ENCODE measurements at places on chromosomes 5 and 9.

DNA sequence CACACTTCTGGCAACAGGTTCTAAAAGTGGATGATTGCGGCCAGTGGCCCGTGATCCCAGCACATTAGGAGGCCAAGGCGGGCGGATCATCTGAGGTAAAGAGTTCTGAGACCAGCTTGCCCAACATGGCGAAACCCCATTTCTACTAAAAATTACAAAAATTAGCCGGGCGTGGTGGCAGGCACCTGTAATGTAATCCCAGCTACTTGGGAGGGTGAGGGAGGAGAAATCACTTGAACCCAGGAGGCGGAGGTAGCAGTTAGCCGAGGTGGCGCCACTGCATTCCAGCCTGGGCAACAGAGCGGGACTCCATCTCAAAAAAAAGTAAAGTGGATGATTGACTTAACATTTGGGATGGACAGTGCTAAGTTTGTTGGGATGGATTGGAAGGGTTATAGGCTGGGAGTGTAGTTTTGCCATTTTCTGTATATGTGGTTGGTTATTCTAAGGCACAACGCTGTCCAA lies 3.4 kb downstream of the MATR3 start:
- no peak for DNase-seq

DNA sequence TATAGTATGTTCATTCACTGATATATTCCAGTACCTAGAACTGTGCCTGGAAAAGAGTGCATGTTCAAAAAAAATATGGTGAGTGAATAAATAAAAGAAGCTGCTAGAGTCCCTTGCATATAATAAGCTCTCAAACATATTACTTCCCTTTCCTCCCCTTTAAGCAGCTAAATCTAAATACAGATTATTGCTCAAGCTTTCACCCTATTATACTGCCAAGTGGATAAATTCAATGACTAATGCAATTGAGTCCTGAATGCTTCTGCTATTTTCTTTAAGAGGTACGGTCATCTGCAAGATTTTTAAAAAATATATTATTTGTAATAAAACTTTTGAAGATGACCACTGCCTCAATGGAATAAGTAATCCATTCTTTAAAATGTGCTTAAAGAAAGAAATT lies 248.4 kb downstream of the PLK2 start:
- DNase-seq = no peak

DNA sequence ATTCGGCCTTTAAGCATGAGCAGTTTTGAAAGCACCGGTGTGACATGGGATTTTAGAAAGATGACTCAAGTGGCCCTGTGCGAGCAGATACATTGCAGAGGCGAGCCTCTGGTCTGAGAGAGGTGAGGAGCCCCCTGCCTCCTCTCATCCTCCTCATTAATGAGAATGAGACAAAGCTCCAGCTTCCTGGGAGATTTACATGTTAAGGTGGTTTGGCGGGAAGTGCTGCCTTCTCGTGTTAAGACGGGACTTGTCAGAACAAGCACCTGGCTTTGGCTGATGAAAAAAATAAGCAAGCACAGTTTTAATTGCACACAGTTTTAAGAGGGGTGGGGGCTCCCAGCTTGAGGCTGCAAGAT lies 68.1 kb downstream of the ACTL7B start:
- no peak for DNase-seq

GRCh38 chr5:124353016-124353415 lies 393.4 kb downstream of the ZNF608 start:
- no peak for DNase-seq

DNA sequence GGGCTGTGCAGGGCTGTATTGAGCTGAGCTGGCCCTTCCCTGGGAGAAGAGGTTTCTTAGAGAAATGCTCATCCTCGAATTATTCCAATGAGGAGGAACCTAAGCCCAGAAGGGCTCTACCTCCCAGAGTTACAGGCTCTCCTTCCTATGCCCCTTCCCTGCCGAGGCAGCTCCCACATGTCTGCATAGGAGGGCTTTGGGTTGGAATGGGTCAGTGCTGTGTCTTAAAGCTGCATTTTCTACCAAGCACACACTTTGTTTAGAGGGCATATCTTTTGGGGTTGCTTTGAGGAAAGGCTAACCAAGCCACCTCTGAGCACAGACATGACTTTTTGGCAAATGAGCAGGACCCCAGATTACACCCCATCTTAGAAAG lies 9.1 kb downstream of the NEK6 start:
- no peak for DNase-seq

- DNase-seq = no peak
These were observed 4.3 kb upstream of the HAPLN1 start for GRCh38 chr5:83724935-83725334.

Data from OCI-LY7 (cell line).